ENCODE measurements at places on chromosomes 2 and 18.

DNA sequence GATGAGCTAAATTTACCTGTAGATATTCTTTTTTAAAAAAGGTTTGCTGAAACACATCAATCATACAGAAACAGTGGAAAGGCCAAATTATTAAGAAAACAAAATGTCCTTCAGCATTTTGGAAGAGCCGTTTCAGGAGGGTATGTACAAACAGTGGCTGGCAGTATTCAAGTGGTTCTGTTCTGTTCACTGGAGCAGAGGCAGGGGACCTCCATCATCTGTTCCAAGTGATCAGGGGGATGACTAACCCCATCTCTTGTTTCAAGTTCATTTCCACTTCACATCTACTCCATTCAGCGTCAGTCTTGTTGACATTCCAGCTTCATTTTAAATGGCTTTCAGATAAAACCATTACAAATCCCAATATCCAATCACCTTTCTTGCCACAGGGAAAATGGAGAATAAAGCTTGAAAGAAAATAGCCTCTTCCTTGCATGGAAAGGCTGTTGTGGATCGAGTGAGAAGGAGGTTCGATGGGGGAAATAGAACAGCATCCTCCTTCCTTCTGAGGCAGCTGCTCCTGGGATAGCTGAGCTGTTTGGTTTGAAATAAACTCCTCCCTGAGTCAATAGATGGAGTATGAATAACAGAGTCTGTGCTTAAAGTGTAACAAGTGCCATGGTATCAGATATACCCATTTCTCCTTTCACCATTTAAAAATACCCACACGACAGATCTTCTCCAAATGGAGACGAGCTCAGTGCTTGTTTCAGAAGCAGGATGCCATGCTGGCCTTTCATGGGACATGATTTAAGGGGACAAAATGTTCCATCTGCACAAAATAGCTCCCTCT is 63.7 kb upstream of the OTOF start:
- DNase-seq = no peak

- no peak for DNase-seq
Observed at GRCh38 chr2:230505162-230505561, 89.2 kb downstream of the SP100 start.

DNA sequence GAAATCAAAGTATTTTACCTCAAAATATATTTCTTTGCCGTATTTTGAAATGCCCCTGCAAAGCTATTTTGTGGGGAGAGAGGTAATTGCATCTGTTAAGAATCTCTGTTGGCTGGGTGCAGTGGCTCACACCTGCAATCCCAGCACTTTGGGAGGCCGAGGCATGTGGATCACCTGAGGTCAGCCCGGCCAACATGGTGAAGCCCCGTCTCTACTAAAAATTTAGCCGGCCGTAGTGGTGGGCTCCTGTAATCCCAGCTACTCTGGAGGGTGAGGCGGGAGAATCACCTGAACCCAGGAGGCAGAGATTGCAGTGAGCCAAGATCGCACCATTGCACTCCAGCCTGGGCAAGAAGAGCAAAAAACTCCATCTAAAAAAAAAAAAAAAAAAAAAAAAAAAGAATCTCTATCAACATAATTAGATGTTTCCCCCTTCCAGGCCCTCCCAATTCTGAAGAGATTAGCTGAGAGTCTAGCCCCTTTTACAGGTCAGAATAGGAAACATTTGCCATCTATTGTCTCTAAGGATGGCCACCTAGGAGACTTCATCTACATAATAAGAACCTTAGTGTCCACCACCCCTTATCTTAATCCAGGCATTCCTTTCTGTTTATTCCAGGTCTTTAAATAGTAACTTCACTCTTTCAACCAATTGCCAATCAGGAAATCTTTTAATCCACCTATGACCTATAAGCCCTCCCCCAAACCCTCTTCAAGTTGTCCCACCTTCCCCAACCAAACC is 3.5 kb upstream of the TRAPPC8 start:
- no peak for DNase-seq

GRCh38 chr18:77439888-77440287 is 190.2 kb downstream of the GALR1 start:
- no peak for DNase-seq

- no peak for DNase-seq
Observed at GRCh38 chr18:69956057-69956456, 8.4 kb upstream of the CD226 start.

DNA sequence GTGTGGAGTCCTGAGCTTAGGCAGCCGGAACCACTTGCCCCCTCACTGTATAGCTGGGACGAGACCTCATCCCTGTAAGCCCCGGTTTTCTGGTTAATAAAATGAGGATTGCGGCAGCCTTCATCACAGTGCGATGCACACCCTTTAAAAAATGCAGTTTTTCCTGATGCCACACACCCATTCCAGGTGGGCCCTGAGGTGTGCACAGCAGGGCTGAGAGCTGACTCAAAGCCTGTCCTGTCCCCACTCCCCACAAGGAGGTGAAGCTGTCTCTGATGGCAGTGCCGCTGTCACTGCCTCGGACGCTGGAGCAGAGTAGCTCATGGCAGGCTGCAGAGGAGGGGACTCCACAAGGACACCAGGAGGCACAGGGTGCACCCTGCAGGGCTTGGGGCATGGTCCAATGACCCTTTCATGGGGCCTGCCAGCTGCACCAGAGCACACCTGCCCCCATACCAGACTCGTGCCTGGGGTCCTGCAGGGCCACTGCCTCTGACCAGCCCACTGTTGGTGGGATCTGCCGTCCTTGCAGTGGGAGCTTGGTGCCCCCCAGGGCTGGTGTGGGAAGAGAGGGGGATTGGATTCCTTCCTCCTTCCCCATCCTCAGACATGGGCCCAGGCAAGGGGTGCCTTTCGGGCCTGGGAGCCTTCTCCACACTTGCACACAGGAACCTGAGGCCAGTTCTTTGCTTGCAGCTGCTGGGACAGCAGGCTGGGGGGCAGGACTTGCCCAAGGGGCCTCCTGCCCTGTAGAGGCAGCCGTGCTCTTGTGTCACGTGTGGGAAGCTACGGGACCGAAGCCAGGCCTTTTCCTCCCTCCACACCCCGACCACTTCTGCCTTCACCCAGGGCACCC is 22.8 kb downstream of the GPC1 start:
- DNase-seq = no peak

- no peak for DNase-seq
Observed at GRCh38 chr2:200976710-200977109, 13.2 kb upstream of the ORC2 start.

GRCh38 chr2:198054299-198054698 is 249.9 kb downstream of the PLCL1 start:
- DNase-seq = no peak

- peak; percentile 48 for DNase-seq
Observed at GRCh38 chr2:113755835-113756354, 547 bp downstream of the SLC35F5 start.

GRCh38 chr2:109644571-109645275 is 30.6 kb downstream of the SOWAHC start:
- no peak for DNase-seq

DNA sequence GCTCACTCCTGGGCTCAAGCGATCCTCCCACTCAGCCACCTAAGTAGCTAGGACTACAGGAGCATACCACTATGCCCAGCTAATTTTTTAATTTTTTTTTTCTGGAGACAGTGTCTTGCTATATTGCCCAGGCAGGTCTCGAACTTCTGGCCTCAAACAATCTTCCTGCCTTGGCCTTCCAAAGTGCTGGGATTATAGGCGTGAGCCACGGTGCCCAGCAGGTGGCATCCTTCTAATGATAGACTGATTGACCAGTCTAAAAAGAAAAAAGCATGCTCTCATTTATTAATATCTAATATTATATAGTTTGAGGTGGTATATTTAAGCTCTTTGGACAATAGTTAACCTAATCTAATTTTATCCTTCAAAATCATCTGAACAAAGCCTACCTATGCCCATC is 198.6 kb downstream of the CAMKMT start:
- no peak for DNase-seq

- no peak for DNase-seq
Observed at GRCh38 chr2:128716299-128716721, 397.6 kb upstream of the HS6ST1 start.

DNA sequence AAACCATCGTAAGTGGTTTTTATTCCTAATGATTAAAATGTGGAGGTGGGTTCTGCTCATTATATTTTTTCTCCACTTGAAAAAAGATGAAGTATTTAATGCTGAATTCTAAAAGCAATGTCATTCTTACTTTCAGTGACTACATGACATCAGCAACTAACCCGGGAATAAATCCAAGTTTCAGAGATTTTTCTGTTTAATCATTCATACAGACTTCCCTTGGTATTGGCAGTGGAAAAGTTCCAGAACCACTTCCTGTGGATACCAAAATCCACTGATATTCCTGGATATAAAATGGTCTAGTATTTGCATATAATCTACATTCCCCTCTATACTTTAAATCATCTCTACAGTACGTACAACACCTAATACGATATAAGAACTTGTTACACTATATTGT is 128.6 kb downstream of the ZNF532 start:
- no peak for DNase-seq

- DNase-seq = no peak
Observed at GRCh38 chr2:88211003-88211808, 41.1 kb downstream of the THNSL2 start.

- no peak for DNase-seq
Observed at GRCh38 chr2:129460299-129461198, 518.9 kb upstream of the RAB6C start.

DNA sequence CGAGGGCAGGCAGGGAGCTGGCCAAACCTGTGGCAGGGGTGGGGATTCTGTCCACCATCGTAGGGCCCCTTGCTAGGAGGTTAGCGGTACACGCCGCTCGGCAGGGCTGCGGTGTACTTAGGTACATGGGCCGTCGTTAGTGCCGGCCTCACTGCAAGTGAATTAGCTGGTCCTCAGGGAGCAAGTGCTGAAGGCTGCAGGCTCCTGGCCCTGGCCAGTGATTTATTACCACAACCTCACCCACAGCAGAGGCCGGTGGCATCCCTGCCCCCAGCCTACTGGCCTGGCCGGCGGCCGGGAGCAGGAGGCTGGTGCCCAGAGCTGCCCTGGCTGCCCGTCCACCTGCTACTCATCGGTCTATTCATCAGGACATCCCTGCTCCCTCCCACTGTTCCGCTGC is 19.6 kb upstream of the PTMA start:
- no peak for DNase-seq

DNA sequence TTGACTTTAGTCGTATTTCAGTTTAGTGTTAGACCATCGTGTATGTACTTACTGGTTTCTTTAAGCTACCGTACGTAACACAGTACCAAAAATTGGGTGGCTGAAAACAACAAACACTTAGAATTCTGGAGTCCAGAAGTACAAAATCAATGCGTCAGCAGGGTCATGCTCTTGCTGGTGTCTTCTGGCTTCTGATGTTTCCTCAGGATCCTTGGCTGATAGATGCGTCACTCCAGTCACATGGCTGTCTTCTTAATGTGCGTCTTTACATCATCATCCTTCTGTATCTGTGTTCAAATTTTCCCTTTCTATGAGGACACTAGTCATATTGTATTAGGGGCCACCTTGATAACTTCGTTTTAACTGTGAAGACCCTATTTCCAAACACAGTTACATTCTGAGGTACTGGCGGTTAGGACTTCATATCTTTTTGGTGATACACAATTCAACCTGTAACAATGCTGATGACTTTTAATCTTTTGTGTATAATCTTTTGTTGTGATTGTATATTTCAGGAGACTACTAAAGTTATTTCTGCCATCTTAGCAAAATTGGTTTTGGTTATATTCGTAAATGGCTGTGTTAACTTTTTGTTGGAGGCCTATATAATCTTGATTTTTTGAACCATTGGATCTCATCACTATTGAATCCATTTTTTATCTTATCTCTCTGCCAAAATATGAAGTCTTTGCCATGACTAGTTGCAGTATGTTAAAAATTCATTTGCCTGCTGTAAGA is 25.4 kb downstream of the ACTR3 start:
- DNase-seq = no peak

- DNase-seq = no peak
Observed at GRCh38 chr2:167595839-167596471, 651.4 kb downstream of the STK39 start.

DNA sequence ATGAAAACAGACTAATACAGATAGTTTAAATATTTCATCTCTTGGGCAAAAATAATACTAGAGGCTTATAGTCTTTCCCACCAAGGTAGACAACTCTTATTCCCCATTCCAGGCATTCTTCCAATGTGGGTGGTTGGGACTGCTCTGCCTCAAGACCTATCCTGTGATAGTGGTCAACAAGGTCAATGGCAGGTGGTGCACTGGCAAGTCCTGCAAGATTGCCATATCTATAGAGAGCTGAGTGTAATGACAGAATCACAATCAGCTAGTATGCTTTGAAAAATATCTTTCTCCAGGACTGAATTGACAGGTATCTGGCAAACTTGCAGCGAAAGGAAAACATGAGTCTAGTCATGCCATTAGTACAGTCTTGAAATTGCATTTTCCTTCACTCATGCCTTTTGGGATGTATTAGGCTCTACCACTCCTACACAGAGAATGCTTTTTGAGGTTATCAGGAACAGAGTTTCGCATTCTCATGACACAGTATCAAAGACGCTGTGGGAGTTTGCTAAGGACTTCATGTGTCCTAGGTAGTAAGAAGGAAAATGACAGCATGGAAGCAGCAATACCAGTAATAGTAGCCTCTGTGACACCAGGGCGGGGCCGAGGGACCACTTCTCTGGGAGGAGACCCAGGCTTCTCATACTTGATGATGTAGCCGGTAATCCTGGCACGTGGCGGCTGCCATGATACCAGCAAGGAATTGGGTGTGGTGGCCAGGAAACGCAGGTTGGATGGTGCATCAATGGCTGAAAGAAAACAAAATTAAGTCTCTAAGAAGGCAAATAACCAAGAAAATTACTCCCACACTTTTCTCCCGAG is 61.0 kb downstream of the FN1 start:
- DNase-seq = no peak

All from hematopoietic multipotent progenitor cell treated with erythropoietin and hydrocortisone succinate and interleukin-3 and kit ligand, for 17 days (in vitro differentiated cells).